Cardiac muscle cell (in vitro differentiated cells and primary cell): ENCODE measurements at places on chromosomes 3 and 15. TPM values are rescaled to one million over a fixed set of nuclear protein-coding genes. Genes with fewer than 3 reads are reported as not detected.

Gene CIAO2A
- 115 and 126 TPM in 2 replicates for total RNA-seq

Gene KBTBD12
- 0.14 and 0.66 TPM in 2 replicates for total RNA-seq

DNA sequence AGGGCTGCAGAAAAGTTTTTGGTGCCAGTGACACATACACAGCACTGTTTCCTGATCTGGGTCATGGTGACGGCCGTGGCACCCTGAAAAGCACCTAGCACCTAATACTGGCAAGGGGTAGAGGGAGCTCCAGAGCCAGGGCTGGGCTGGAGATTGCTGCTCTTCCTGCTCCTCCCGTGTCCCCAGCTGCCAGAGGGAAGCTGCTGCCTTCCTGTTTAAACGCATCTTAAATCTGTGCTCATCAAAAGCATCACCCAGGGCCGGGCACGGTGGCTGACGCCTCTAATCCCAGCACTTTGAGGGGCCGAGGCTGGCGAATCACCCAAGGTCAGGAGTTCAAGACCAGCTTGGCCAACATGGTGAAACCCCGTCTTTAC is 156.7 kb upstream of the MEF2A start:
- peak; percentile 73 for DNase-seq
- H3K27ac ChIP-seq: peak overlapping the region; percentile 8
- H3K4me3 ChIP-seq: no peak overlapping the region
- H3K36me3 ChIP-seq: no peaks in the 10 kb centered on the region
- no peaks in the 10 kb centered on the region for H3K4me1 ChIP-seq

DNA sequence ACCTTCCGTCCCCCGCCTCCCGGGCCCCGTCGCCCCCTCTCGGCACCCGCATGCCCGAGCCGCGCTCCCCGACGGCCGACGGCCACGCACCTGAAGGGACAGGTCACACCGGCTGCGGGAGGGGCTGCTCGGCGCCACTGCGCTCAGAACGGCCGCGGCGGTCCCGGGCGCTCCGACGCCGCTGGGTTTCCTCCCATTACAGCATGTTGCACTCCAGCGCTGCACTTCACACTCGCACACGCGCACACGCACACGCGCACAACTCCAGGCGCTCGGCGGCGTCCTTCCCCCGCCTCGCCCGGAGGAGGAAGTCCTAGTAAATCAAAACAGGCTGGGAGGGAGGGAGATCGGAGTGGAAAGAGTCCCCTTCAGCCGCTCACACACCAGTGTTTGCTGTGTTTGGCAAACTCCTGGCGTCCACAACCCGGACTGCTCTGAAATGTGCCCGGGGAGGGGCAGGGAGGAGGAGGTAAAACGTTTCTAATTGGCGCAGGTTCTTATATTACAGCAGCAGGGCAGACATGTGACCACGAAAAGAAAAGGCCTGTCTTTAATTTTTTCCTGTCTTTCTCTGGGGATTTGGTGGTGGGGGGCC is 76.7 kb upstream of the VGLL4 start:
- DNase-seq: peak; percentile 68
- H3K36me3 ChIP-seq: no peaks in the 10 kb centered on the region
- peaks cover 8% of the 10 kb centered on the region for H3K4me1 ChIP-seq
- H3K27me3 ChIP-seq: peaks cover 42% of the 10 kb centered on the region
- H3K4me3 ChIP-seq: peak overlapping the region; percentile 93

GRCh38 chr3:77320514-77320913 is 280.6 kb downstream of the ROBO2 start:
- H3K4me1 ChIP-seq: peaks cover 4% of the 10 kb centered on the region
- H3K36me3 ChIP-seq: no peaks in the 10 kb centered on the region
- H3K27ac ChIP-seq: no peak overlapping the region
- peak; percentile 62 for DNase-seq
- no peak overlapping the region for H3K4me3 ChIP-seq

- H3K27ac ChIP-seq: no peak overlapping the region
- H3K27me3 ChIP-seq: no peaks in the 10 kb centered on the region
- no peaks in the 10 kb centered on the region for H3K4me1 ChIP-seq
- H3K36me3 ChIP-seq: no peaks in the 10 kb centered on the region
These were observed 83.5 kb upstream of the CFAP20DC start for GRCh38 chr3:59133311-59133710.
